ENCODE measurements at places on chromosomes 5 and 9. TPM values are rescaled to one million over a fixed set of nuclear protein-coding genes. Genes with fewer than 3 reads are reported as not detected.

Gene C5orf52
- total RNA-seq: not detected

Gene GABRP
- 0.39 TPM for total RNA-seq

GRCh38 chr5:117892360-117892759 is 1096.0 kb downstream of the DTWD2 start:
- H3K4me1 ChIP-seq: no peaks in the 10 kb centered on the region
- H3K27ac ChIP-seq: no peak overlapping the region
- no peaks in the 10 kb centered on the region for H3K27me3 ChIP-seq
- H3K36me3 ChIP-seq: no peaks in the 10 kb centered on the region

Gene CDH18
- total RNA-seq: 0.28 TPM
